Spinal cord (tissue), 10 donors: ENCODE measurements at places on chromosomes 13 and 19. TPM values are rescaled to one million over a fixed set of nuclear protein-coding genes. Genes with fewer than 3 reads are reported as not detected.
A peak's percentile ranks its signal among the peaks of the same experiment; 100 is the strongest.

- no peak for DNase-seq
These were observed 39.6 kb downstream of the LTBP4 start for GRCh38 chr19:40640744-40641143.

GRCh38 chr13:101979825-101980224 is 422.0 kb downstream of the FGF14 start:
- peak; percentile 85 for DNase-seq

PNMA8A gene
- 85.6 TPM for total RNA-seq

NTF4 gene
- not detected for total RNA-seq

GRCh38 chr13:90968166-90968904 is 379.2 kb upstream of the MIR17HG start:
- peak; percentile 8 for DNase-seq

- no peak for DNase-seq
These were observed 14.2 kb downstream of the ZAR1L start for GRCh38 chr13:32300920-32301319.

DNA sequence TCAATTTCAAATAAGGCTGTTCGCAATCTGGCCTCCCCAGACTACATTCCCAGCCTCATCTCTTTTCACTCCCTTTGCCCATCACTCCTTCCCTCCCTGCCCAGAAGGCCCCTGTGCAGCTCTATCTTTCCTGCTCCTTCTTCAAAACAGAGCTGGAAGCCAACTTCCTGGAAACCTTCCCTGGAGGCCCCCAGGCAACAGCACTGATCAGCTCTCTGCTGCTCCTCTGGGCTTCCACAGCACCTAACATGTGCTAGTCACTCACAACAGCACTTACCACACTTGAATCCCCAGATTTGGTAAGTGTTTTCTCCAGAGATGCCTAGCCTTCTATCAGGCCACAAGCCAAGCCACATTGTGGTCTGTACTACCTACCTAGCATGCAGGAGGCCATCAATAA is 9.5 kb downstream of the SMAD9 start:
- DNase-seq = no peak

- no peak for DNase-seq
These were observed 9.1 kb downstream of the NFIC start for GRCh38 chr19:3375221-3376090.

WIZ gene
- 8.7 TPM for total RNA-seq

GRCh38 chr19:14146789-14147216 is 10.4 kb upstream of the ASF1B start:
- DNase-seq = no peak

RPS19 gene
- total RNA-seq = 241 TPM

DNA sequence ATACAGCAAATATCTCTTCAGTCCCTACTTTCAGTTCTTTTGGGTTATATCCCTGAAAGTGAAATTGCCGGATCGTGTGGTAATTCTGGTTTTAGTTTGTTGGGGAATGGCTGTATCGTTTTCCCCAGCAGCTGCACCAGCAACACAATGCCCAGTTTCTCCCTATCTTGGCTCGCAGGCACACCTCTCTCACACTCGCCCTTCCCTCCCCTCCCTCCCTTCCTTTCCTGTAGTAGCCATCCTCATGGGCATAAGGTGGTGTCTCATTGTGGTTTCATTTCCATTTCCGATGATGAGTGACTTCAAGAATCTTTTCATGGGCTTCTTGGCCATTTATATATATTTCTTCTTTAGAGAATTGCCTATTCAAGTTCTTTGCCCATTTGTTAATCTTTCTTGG is 8.6 kb upstream of the GPR18 start:
- no peak for DNase-seq

STARD13 gene
- 51.4 TPM for total RNA-seq

DNA sequence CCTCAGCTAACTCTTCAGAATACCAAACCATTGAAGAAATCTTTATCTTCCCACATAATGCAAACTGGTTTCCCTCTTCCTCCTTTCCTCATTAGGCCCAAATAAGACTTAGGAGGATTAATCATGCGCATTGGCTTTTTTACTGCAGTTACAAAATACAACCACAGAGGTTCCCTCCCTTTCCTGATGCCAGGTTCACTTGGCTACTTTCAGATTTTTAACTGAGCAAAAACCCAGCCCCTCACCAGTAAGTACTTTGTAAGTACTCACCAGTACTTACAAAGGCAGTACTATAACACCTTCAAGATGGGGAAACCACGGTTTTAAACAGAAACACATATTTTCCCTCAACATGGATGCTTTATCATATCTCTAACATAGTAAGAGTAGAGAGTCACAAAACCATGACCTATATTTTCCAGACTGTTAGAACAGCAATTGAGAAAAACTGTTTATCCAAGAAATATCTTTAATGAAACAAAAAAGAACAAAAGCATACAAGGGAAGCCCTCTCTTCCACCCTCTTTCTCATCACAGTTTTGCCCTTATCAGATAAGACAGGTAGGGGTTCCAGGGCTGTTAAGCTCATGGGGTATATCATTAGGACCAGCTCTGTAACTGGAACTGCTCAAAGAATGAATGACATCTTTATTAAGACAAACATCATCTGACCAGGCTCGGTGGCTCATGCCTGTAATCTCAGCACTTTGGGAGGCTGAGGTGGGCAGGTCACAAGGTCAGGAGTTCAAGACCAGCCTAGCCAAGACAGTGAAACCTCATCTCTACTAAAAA is 12.7 kb downstream of the FOXO1 start:
- no peak for DNase-seq

ZNF567 gene
- 17.4 TPM for total RNA-seq

DIAPH3 gene
- total RNA-seq = 6.5 TPM

DNA sequence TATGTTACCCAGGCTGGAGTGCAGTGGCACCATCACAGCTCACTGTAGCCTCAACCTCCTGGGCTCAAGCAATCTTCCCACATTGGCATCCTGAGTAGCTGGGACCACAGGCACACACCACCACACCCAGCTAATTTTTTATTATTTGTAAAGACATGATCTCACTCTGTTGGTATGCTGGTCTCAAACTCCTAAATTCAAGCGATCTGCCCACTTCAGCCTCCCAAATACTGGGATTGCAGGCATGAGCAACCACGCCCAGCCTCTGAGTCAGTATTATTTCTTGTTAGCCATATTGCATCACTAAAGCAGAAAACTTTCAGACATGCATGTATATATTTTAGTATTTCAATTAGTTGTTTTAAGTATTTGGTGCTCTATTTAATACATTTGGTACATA is 376.4 kb downstream of the GPC6 start:
- no peak for DNase-seq

DNA sequence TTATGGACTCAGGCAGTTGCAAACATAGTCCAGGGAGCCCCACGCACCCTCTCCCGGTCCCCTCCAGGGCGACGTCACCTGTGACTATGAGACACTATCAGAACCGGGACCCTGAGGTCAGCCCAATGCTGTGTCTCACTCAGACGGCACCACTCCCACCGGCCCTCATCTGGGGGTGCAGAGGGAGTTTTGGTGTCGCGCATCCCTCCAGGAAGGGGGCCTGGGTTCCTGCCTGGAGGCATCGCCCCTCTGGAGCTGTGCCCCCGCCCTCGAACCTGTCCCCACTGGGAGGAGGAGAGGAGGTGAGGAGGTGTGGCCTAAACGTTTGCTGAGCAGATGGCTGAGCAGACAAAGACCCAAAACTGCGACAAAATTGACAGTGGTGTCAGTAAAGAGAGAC is 51.2 kb downstream of the GADD45B start:
- DNase-seq = no peak

LRRC4B gene
- total RNA-seq = 55.2 TPM

LATS2 gene
- total RNA-seq = 12.1 TPM

- DNase-seq = no peak
These were observed 320.8 kb downstream of the ZNF536 start for GRCh38 chr19:30692879-30693503.

GRCh38 chr19:51542699-51543098 is 11.2 kb upstream of the SIGLEC6 start:
- no peak for DNase-seq

- DNase-seq = no peak
These were observed 1556.2 kb downstream of the SLITRK5 start for GRCh38 chr13:89227356-89227755.

CHERP gene
- total RNA-seq = 9.9 TPM

GRCh38 chr19:31286491-31286890 is 62.7 kb downstream of the TSHZ3 start:
- no peak for DNase-seq

GRCh38 chr19:54451331-54451871 is 2.4 kb downstream of the LENG8 start:
- DNase-seq = no peak

GRCh38 chr13:109955598-109955997 is 169.2 kb upstream of the IRS2 start:
- DNase-seq = no peak

GRCh38 chr19:54062643-54063042 is 1.1 kb downstream of the VSTM1 start:
- no peak for DNase-seq

DNA sequence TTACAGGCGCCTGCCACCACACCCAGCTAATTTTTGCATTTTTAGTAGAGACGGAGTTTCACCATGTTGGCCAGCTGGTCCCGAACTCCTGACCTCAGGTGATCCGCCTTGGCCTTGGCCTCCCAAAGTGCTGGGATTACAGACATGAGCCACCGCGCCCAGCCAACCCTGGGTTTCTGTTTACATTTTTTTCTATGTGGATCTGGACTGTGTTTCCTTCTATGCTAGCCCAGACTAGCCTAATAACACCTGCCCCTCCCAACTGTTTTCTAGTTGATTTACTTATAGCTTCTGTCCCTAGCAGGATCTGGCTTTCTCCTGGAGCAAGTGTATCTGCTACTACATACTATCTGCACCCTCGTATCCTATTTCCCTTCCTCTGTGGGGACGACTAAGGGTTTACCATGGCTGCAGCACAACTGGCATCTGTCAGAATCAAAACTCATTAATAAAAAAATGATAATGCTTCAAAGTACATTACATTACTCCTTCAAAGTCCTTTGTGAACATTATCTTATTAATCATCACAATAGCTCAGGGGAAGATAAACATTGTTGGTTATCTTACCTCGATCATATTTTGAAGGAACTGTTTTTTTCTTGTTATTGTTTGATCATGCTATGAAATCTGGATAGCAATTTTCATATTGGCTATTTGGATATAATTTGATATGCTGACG is 228.3 kb downstream of the KLF5 start:
- DNase-seq = no peak

GRCh38 chr19:5936292-5936592 is 22.2 kb downstream of the CAPS start:
- no peak for DNase-seq

SPRED3 gene
- total RNA-seq = 1.9 TPM

ZNF787 gene
- total RNA-seq = 20.7 TPM

GRCh38 chr13:86309881-86310280 is 510.7 kb upstream of the SLITRK6 start:
- no peak for DNase-seq

DNA sequence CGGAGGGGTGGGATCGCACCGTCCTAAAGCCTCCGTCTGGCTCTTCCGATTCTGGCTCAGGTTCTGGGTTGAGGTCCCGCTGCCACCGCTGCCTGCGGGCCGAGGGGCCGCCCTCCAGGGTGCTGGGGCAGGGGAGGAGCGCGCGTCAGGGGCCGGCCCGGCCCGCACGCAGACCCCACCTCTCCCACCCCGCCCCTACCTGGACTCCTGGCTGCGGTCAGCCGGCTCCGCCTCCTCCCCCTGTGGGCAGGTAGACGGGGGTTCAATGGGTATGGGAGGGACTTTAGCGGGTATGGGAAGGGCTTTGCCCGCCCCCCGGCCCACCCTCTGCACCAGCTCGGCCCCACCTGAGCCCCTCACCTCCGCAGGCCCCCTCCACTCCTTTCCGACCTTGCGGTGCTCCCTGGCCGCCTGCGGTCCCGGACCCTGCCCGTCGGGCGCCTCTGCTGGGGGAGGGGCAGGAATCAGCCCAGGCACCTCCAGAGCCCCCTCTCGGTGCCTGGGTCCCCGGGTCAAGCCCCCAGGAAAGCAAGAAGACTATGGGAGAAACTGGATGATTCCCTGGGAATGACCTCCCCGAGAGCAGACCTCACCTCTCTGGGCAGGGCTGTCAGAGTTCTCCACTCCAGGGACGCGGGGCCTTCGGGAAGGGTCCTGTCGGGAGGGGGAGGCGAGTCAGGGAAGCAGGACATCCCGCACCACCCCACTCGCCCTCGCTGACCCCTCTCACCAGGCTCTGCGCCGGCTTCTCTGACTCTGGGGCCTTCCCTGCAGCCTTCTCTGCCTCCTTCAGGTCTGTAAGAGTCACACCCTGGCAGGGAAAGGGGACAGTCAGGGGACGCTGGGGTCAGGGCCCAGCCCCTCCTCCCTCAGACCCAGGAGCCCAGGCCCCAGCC is 17.0 kb downstream of the EPS8L1 start:
- no peak for DNase-seq

GRCh38 chr19:12194827-12195731 is 32.2 kb downstream of the ZNF136 start:
- peak; percentile 87 for DNase-seq

- no peak for DNase-seq
These were observed 6.0 kb downstream of the SIGLEC11 start for GRCh38 chr19:49954933-49955332.

SYT5 gene
- 11.5 TPM for total RNA-seq

- no peak for DNase-seq
These were observed 79.2 kb downstream of the SIPA1L3 start for GRCh38 chr19:37986048-37986750.

DNA sequence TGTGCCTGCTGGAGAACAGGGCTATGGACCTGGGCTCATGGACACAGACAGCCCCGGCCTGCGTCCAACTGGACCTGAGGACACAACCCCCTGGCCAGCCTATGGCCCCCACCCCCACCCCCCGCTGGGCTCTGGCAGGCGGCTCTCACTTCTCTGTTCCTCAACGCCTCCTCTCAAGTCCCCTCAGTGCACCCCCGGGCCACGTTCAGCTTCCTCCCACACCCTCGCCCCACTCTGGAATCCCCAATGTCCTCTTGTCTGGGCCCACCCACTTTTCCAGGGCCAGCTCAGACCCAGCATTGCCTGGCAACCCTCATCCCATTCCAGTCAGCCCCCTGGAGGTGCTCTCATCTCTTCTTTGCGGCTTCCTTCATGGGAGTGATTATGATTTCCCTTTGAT is 130.2 kb upstream of the SPACA7 start:
- no peak for DNase-seq

GRCh38 chr13:50140581-50141374 is 125.5 kb downstream of the KCNRG start:
- peak; percentile 18 for DNase-seq

- DNase-seq = no peak
These were observed 493 bp upstream of the LHFPL6 start for GRCh38 chr13:39603424-39603947.

GRCh38 chr13:45119991-45120864 is at the start of gene GTF2F2:
Gene GTF2F2, plus strand, starts transcription at chr13:45120510. Its CDS starts 146 bp downstream, at chr13:45120656.
- peak; percentile 88 for DNase-seq

- DNase-seq = no peak
These were observed 22.7 kb downstream of the ADPRHL1 start for GRCh38 chr13:113430378-113431110.

ZNF700 gene
- 22.2 TPM for total RNA-seq

FBXO17 gene
- total RNA-seq = 20.8 TPM
